ENCODE measurements at places on chromosomes 13 and 19. TPM values are rescaled to one million over a fixed set of nuclear protein-coding genes. Genes with fewer than 3 reads are reported as not detected.

The UQCR11 gene
- total RNA-seq: 125 TPM

The CD320 gene
- 23.2 TPM for total RNA-seq

The CAMSAP3 gene
- total RNA-seq: not detected

The NANOS3 gene
- not detected for total RNA-seq

The MBD3L3 gene
- not detected for total RNA-seq

The FIZ1 gene
- total RNA-seq: 2.7 TPM

The ELAVL3 gene
- total RNA-seq: not detected

The ZNF44 gene
- 10.4 TPM for total RNA-seq

The AMH gene
- 0.46 TPM for total RNA-seq

The ZNF497 gene
- 0.83 TPM for total RNA-seq

The FGF14 gene
- 0.14 TPM for total RNA-seq

The PEX11G gene
- 3.8 TPM for total RNA-seq

The MYH14 gene
- not detected for total RNA-seq

The ICAM5 gene
- 1.3 TPM for total RNA-seq

The SULT2A1 gene
- total RNA-seq: not detected

The APOC1 gene
- total RNA-seq: 3.6 TPM

The CYP2A7 gene
- not detected for total RNA-seq

The GARIN5A gene
- 0.28 TPM for total RNA-seq

The C1QTNF9B gene
- 0.28 TPM for total RNA-seq

The NCR1 gene
- total RNA-seq: not detected

The PRODH2 gene
- total RNA-seq: not detected

The CGB5 gene
- not detected for total RNA-seq

The ATP4B gene
- total RNA-seq: not detected

The C19orf85 gene
- total RNA-seq: not detected

The CD209 gene
- total RNA-seq: not detected

The ZNF837 gene
- 1.4 TPM for total RNA-seq

The OR7A5 gene
- not detected for total RNA-seq

The ZNF626 gene
- total RNA-seq: 14.9 TPM

The DACH1 gene
- not detected for total RNA-seq

The CEACAM1 gene
- total RNA-seq: not detected

The IQCN gene
- total RNA-seq: 0.28 TPM

The CCL25 gene
- total RNA-seq: not detected

The FFAR1 gene
- total RNA-seq: not detected

The B3GLCT gene
- total RNA-seq: 6.2 TPM

The IZUMO2 gene
- total RNA-seq: not detected

The OR10H5 gene
- not detected for total RNA-seq

The ERFL gene
- total RNA-seq: 0.09 TPM

The CCDC61 gene
- total RNA-seq: 5.7 TPM

Measured in smooth muscle cell of bladder (primary cell).